Fibroblast of gingiva (primary cell): ENCODE measurements at places on chromosomes 16 and 17.
A peak's percentile ranks its signal among the peaks of the same experiment; 100 is the strongest.

DNA sequence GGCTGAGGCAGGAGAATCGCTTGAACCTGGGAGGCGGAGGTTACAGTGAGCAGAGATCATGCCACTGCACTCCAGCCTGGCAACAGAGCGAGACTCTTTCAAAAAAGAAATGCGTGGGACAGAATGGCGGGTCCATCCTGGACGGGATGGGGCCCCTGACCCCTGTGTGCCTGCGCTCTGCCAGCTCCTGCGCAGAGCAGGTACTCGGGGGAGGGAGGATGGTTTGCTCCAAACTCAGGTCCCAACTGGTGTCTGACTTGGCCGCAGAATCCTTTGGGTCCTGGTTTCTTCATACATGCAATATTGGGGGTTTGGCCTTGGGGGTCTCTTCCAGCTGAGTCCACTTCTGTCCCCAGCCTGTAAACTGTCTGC is 10.4 kb downstream of the CHMP6 start:
- DNase-seq, result no peak

GRCh38 chr17:66779237-66779606 is 55.7 kb upstream of the CACNG5 start:
- no peak for DNase-seq

DNA sequence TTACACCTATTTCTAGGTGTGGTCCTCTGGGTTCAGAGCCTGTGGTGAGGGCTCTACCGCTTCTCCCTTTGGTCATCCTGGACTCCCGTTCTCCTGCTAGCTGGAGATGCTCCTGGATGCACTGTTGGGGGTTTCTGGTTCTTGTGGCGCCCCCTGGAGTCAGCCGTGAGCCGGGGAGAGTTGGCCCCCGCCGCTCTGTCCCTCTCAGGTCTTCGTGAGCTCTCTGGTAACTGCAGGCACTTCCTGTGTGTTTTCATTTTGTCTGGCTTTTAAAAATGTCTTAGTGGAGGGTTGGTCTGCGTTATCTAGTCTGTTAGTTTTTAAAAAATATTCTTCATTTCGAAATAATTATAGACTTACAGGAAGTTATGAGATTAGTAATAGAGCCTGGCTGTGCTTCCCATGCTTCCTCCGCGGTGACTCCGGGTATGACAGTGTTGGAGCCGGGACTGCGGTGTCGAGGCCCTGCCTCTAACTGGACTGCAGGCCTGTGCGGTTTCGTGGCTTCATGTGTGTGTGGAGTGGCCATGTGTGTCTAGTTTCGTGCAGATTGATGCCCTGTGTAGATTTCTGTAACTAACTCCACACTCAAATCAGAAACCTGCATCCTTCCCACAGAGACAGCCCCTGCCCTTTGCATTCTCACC is 78.0 kb upstream of the ZNF750 start:
- DNase-seq, result no peak

GRCh38 chr17:19414396-19415280 is 3.6 kb downstream of the RNF112 start:
- no peak for DNase-seq

DNA sequence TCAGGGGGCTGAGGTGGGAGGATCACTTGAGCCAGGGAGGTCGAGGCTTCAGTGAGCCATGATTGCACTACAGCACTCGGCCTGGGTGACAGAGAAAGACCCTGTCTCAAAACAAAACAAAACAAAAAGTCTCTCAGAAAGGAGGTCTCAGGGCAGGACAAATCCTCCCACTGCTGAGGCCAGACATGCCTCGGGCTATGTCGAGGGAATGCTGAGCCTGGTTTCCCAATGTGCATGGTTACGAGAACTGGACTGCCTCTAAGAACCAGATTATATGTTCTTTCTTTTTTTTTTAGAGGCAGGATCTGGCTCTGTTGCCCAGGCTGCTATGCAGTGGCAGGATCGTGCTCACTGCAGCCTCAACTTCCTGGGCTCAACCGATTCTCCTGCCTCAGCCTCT is 27.6 kb downstream of the TRAP1 start:
- DNase-seq, result peak; percentile 64

DNA sequence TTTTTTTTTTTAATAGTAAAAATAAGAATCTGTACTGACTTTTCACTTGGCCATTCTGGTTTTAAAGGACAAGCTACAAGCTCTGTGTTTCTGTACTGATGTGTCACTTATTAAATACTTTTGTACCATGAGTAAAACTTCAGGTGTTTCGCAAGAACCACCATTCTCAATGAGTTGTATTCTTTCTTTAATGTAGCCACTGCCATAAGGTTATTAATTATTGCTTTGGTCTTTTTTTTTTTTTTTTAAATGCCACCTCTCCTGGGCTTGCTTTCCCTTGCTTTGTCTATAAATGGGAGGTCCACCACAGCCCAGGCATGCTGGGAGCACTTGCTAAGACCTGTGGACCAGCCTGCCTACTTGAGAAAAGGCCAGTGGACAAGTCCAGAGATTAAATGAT is 8.4 kb downstream of the ARL2BP start:
- DNase-seq, result no peak

GRCh38 chr16:30740364-30741251 is 7.6 kb upstream of the PHKG2 start:
- peak; percentile 86 for DNase-seq

DNA sequence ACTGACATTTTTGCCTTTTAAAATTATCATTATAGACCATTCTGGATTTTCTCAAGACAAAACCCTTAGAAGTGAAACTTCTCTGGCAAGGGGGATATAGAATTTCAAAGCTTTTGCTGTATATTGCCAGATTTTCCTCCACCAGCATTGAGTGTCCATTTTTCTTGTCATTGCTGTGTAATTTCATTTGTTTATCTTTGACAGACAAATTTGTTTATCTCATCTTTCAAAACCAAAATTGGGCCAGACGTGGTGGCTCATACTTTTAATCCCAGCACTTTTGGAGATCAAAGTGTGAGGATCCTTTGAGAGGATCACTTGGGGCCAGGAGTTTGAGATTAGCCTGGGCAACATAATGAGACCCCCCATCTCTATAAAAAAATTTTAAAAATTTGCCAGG is 16.0 kb upstream of the ARL2BP start:
- DNase-seq, result no peak

GRCh38 chr17:83069931-83070742 is 9.3 kb upstream of the METRNL start:
- no peak for DNase-seq

- no peak for DNase-seq
Observed at GRCh38 chr16:84888450-84888849, 68.7 kb downstream of the CRISPLD2 start.

DNA sequence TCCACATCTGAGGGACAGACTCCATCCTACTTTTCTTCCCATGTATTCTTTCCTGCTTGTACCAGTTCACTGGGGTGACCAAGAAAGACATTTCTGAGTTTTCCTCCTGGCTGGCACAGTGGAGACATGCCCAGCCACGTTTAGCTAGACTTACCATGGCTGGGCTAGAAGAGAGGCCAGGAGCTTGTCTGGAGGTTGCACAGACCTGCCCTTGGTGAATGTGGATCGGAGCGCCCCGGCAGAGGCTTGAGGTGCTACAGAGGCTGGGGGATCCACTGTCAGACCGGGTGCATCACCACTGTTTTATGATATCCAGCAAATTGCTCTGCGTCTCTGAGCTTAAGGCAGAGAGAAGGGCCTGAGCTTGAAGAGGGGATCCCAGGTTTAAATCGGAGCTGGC is 3.5 kb downstream of the IL4R start:
- no peak for DNase-seq

- peak; percentile 88 for DNase-seq
Observed at GRCh38 chr16:67109407-67110135, at the start of gene PHAF1. Gene PHAF1, plus strand, starts transcription at chr16:67109941. Its CDS starts 235 bp downstream, at chr16:67110176.

GRCh38 chr16:11857161-11857560 is 5.8 kb upstream of the RSL1D1 start:
- peak; percentile 13 for DNase-seq

- DNase-seq, result peak; percentile 73
Observed at GRCh38 chr17:866568-867103, 84.5 kb downstream of the MRM3 start.

GRCh38 chr16:89113152-89113547 is 19.5 kb downstream of the ACSF3 start:
- DNase-seq, result no peak

- no peak for DNase-seq
Observed at GRCh38 chr17:4950075-4950745, 709 bp upstream of the ENO3 start.

DNA sequence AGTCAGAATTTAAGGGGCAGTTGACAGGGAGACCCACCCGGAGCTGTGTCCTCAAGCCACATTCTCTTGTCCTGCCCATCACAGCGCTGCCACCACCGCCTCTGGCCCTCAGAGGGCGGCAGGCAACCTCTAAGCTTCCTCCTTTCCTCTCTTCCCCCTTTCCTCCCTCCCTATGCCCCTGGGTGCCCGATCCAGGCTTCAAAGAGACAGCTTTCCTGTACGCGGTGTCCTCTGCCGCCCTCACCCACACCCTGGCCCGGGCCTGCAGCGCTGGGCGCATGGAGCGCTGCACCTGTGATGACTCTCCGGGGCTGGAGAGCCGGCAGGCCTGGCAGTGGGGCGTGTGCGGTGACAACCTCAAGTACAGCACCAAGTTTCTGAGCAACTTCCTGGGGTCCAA is 23.5 kb downstream of the WNT9B start:
- DNase-seq, result no peak

DNA sequence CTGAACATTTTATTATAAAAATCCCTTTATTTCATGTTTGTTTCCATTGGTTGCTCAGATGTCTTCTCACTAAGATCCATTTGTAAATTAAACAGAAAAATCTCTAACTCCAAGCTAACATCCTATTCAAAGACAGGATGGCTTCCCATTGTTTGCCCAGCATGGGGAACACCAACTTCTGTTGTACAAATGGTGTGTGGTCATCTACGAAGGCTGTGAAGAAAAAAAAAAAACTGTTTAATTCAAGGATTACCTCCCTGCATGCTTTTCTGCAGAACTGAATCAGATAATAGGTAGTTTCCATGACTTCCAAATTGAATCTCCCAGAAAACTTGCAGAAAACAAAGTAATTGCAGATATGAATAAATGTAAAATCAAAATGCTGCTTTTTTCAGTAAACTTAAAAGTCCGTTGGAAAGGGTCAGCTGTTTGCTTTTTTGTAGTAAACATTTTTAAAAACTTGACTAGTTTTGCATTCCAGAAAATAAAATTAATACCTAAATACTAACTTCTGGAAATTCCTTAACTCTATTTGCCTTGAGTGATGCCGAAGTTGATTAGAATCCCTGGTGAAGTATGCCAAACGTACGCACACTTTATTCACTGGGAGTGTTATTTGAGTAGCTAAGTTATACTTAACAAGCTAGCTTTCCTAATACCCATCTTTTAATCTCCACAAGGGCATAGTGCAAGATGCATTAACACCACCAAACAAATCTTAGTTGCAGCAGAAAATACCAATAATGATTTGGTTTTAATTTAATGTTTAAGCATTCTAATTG is 7.7 kb downstream of the SALL1 start:
- DNase-seq, result no peak

GRCh38 chr17:49522357-49522890 is 27.3 kb downstream of the NGFR start:
- DNase-seq, result no peak

DNA sequence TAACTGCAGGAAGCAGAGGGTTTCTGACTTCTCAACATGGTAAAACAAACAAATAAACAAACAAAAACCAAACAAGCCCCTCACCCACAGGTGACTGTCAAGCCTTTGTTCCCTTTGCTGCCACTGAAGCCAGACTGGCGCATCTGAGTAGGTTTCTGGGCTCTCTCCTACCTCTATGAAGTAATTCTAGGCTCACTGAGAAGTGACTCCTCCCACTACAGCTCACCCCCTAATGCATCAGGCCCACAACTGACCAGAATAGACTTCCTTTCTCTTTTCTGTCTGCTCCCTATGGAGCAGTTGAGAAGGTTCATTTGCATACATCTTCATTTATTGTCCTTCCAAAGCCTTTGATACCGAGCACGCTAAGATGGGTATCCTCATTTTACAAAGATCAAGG is 77.0 kb upstream of the CCL2 start:
- DNase-seq, result no peak

DNA sequence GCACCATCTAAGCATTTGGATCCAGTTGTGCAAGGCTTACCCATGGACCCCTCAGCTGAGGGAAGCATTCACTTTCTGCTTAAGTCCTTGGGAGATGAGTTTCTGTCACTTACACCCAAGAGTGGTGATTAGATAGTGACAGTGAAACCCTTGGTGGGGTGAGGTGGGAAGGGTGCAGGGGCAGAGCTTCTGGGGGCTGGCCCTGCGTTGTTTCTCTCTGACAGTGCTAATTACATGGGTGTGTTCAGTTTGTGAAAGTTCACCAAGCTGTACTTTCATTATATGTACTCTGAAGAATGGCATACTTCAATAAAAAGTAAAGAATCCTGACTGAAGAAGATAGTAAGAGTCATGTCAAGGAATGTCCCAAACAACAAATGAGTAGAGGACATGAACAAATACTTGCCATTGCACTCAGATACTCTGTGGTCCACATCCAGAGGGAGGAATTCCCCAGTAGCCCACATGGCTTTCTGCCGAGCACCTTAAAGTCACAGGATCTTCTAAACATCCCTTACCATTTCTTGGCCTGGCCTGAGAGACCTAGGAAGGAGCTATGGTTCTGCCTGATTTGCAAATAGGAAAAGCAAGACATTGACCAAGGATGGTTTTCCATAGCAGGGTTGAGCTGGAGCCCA is 8.4 kb downstream of the CHST6 start:
- DNase-seq, result no peak

DNA sequence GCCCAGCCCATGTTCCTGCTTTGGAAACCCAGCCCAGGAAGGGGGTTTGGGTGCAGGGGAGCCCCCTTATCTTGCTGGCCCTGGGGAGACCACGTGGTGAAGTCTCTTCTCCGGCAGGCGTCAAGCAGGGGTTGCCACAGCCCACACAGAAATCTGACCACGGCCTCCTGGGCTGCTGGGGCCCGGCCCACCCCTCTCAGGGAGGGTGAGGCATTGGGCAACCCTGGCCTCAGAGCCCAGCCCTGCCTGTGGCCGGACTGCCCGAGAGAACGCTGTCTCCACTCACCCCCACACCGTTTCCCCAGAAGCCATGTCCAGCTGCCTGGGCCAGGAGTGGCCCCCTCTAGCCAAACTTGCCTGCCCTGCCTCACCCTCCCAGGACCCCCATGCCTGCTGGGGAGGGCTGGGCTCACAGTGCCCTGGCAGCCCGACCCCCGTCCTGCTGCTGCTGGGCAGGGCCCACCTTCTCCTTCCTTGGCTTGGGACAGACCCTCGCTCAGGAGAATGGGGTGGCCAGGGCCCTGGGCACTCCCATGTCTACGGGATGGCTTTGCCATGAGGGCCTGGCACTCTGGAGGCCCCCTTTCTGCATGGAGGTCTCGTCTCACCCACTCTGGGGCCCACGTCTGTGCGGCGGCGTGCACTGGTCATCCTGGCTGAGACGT is 6.7 kb downstream of the RPUSD1 start:
- DNase-seq, result no peak

DNA sequence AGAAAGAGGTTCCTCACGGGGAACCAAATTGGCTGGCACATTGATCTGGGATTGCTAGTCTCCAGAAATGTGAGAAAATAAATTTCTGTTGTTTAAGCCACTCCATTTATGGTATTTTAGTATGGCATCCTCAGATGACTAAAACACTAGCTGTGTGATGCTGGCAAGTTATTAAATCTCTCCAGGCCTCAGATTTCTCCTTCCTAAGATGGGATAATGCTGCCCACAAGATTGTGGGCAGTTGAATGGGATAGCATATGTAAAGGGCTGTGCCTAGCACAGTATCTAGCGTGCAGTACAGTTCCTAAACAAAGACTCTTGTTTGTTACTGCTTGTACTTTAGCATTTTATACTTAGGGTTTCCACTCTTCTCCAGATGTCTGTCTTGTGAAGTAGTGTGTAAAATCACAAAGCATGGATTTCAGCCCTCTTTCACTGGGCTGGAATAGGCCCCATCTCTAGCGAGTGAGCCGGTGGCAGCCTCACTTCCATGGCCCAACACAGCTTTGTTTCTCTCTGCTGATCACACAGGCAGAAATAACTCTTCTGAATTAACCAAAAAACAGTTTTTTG is 38.2 kb upstream of the PHAF1 start:
- no peak for DNase-seq
